ENCODE measurements at places on chromosomes 5 and 9.

- no peak for DNase-seq
Observed at GRCh38 chr9:112103405-112103804, 71.7 kb downstream of the SUSD1 start.

GRCh38 chr5:175867587-175868347, 3.6 kb upstream of the CPLX2 start:
- no peak for DNase-seq

GRCh38 chr5:19122923-19123322, 865.1 kb downstream of the CDH18 start:
- DNase-seq = no peak

DNA sequence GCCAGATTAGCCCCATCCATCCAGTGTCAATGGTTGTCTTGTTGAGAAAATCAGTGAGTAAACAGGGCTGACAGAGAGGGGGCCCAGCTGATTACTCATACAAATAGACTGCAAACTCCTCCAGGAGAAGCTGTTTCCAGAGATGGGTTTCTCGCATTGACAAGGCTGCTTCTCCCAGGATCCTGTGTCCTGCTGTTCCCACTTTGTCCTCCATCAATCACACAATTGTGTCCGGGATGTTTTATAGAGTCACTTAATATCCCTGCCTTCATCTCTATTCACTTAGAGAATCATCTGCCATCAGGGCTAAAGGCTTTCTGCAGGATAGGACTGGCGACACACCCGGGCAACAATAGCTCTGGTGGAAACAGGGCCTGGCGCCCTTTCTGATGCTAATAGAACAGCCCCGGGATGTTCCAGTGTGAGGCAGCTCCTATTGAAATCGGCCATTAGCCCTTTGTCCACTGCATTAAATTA, 71.7 kb upstream of the TBCA start:
- DNase-seq = no peak

GRCh38 chr9:121783521-121784507, 132.4 kb downstream of the DAB2IP start:
- DNase-seq = no peak

GRCh38 chr9:33623658-33624586, 99.9 kb downstream of the ANKRD18B start:
- peak; percentile 75 for DNase-seq

- no peak for DNase-seq
Observed at GRCh38 chr5:146388386-146388785, 49.7 kb downstream of the POU4F3 start.

DNA sequence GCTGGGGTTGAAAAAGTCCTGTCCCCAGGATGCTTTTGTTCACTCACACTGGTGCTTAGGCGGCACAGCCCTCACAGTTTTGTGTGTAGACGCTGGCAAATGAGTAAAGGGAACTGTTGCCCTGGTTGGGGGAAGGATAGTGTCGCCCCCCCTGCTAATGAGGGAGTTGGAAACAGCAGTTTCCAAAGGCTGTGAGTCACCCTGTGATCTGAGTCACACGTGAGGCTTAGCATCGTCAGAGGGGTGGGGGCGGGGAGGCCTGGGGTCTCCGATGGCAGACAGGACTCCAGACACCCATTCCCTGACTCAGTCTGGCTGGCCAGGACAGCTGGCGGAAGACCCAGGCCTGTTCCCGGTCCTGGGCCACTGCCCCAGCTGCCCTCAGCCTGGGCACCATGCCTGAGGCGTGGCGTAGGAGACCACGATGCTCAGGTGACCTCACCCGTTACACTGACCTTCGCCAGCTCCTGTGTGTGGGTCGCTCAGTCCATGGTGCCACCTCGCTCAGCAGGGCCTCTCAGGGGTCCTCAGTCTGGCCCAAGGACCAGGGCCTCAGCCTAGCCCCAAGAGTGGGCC, 2.9 kb downstream of the DNAJB5 start:
- peak; percentile 45 for DNase-seq

DNA sequence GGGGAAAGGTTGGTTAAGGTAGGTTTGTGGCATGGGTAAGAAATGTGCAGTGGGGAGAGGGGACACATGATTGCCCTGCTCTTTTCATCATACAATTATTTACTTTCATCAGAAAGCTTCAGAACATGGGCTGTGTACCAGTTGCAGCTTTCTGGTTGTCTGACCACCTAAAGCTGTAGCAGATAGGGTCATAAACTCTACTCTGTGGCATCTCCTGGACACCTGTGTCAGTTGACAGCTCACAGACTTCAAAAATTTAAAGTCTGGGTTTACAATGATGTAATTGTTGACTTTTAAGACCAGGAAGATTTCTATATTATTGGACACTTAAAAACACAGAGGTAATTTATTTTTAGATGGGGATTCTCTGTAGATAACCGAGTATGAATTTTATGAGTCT, 222.7 kb upstream of the PRR16 start:
- DNase-seq = no peak

DNA sequence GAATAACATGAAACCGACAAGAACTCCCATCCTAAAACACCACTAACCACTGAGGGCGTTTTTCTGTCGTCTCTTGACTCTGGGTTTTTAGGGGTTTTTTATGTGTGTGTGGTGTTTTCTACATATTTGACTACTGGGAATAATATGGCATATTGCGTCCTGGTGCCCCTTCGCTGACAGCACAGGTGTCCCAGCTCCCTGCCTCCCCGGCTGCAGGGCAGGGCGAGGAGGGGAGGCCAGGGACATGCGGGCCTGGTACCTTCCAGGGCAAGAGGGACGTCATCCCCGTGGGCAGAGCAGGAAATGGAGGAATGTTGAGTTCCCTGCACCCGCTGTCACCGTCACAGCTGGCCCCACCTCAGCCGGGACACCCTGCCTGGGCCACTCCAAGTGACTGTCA, 34.8 kb downstream of the VAV2 start:
- no peak for DNase-seq

- DNase-seq = no peak
Observed at GRCh38 chr5:102536323-102536928, 37.6 kb upstream of the SLCO6A1 start.

DNA sequence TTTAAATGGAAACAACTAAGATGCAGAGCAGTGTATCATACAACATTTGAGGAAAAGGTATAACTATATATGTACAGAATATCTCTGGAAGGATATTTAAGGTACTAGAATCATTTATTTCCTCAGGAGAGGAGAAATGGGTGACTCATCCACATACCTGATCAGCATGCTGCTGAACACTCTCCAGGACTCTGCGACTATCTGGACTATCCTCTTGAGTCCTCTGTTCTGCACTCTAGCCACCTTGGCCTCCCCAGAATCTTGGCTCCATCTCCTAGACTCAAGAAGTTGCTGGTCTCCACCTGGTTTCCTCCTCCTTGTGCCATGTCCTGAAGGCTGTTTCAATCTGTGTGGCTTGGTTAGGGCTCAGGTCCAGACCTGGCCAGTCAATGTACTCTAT, 8.8 kb upstream of the PRDM6 start:
- no peak for DNase-seq

DNA sequence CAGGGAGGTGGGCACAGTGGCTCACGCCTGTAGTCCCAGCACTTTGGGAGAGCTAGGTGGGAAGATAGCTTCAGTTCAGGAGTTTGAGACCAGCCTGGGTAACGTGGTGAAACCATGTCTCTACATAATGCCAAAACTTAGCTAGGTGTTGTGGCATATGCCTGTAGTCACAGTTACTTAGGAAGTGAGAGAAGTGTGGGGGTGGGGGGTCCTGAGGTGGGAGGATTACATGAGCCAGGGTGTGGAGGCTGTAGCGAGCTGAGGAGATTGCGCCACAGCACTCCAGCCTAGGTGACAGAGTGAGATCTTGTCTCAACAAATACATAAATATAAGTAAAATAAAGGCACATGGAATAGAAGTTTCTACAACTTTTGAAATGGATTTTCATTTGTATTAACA, 23.1 kb downstream of the VCAN start:
- DNase-seq = no peak

DNA sequence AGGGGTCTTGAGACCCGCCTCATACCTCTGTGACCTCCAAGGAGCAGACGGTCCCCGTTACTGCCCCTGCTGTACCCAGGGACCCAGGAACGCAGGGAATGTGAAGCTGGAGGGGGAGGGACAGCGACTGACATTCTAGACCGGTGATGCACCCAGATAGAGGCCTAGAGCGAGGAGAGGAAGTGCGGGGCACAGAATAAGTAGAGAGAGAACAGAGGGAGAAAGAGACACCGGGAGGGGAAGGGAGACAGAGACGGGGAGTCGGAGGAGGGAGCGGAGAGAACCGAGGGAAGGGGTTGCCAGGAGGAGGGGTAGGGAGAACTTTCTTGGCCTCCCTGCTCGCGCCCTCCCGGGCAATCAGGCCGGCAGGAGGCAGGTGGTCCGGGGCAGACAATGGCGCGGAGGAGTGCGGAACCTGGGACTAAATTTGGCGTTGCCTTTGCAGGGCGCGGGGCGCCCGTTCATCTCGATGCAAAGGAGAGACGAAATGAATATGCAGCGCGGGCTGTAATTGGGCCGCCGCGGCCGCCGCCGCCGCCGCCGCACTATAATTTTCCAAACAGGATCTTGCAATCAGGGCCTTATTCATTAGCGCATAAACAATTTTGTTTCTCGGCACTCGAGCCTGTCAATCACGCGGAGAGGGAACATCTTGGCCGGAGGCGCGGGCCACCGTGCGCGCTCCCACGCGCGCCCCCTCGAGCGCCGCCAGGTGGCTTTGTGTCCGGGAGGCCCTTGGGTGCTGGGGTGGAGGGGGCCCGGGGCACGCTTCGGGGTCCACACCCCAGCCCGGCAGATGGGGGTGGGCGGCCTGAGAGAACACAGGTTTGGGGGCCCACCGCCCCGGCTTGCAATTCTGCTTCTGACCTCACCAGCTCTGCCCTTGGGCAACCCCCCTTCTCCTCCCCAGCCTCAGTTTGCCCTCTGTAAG, 33.0 kb downstream of the NDUFA8 start:
- DNase-seq = no peak

- DNase-seq = no peak
Observed at GRCh38 chr5:172664681-172665541, 23.8 kb downstream of the NEURL1B start.

DNA sequence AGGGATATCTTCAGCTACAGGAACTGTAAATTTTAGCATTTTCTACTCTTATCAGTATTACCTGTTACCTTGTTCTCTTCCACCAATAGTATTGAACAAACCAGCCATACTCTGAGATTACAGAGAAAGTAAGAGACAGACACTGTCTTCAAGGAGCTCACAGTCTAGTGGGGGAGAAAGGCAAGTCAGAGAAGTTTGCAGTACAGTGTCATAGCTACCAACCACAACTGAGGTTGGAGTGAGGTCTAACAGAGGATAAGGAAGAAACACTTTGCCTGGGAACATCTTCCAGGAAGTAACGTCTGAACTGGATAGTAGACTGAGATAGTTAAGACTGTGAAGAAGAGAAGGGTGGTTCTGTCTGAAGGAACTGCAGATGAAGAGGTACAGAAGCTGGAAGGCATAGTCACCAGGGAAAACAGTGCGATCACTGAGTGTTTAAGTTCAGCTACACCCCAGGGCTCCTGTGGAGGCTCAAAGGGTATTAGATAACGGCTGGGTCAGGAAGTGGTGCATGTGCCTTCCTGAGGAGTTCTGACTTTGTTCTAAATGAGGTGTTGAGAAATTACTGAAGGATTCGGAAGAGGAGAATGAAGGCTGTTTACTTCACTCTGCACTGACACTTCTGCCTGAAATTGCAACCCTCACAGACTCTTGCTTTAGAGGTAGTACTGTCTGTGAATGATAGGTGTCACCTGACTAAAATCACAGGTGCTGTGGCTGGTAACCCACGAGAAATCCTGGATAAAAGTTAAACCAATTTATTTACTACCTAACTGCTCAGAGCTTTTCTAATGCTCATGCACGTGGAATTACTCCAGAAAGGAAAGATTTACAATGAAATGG, 841.6 kb downstream of the MAT2B start:
- DNase-seq = no peak

Data from CD4-positive, alpha-beta T cell treated with Interleukin-2 at 100 ng/mL for 4 hours (primary cell).